ENCODE measurements at places on chromosomes 7 and 10.

DNA sequence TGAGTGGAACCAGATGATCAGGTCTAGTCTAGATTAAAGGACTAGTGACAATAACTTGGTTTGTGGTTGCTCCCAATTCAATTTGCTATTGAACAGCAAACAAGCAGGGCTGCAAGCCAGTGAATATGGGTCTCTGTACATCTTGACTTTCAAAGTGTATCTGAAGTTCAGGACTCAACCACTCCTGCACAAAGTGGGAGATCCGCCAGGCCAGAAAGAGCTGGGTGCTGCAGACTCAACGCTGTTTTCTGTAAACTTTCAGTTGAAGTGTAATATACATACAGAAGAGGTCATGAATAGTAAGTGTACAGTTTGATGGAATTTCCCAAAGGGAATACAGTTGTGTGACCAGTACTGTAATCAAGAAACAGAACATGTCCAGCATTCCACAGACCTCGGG, 416.6 kb downstream of the RPS24 start:
- DNase-seq = no peak

GRCh38 chr10:25125201-25125611, 49.6 kb upstream of the GPR158 start:
- DNase-seq = no peak

DNA sequence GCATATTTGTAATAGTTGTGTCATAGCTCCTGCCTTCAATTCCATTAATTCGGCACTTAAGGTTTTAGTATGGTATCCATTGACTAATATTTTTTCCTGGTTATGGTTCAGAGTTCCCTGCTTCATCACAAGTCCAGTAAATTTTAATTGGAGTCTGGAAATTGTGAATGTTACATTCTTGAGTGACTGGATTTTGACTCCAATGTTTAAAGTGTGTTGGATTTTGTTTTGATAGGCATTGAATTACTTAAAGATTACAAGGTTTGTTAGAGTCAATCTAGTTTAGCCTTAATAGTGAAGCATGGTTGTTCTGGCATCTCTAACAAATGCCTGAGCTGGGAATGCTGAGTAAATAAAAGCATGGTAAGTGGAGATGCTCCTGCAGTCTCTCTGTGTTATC, 326.6 kb upstream of the IGFBP3 start:
- no peak for DNase-seq

DNA sequence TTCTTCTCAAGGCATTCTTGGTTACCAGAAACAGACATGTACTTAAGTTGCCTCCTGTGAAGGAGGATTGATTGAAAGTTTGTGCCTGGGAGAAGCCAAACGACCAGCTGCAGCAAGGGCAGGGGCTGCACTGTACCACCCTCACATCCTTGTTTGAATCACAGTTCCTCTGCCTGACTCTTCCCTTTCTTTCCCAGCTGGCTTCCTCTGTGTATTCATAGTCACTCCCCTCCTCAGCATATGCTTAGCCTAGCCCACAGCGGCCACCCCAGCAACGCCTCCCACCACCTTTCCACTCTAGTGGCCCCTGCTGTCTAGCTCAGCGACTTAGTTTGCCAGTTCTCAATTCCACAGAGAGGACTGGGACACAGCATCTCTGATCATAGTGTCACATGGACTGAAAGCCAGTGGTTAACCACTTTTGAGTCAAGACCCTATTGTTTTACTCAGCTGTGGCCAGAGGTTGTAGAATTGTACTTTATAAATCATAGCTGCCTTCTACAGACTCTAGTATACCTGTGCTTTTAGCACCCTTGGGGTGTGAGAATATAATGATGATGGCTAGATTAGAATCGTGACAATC, 643.0 kb downstream of the SUGCT start:
- DNase-seq = no peak

GRCh38 chr10:132624061-132624846, 86.7 kb downstream of the INPP5A start:
- DNase-seq = no peak

DNA sequence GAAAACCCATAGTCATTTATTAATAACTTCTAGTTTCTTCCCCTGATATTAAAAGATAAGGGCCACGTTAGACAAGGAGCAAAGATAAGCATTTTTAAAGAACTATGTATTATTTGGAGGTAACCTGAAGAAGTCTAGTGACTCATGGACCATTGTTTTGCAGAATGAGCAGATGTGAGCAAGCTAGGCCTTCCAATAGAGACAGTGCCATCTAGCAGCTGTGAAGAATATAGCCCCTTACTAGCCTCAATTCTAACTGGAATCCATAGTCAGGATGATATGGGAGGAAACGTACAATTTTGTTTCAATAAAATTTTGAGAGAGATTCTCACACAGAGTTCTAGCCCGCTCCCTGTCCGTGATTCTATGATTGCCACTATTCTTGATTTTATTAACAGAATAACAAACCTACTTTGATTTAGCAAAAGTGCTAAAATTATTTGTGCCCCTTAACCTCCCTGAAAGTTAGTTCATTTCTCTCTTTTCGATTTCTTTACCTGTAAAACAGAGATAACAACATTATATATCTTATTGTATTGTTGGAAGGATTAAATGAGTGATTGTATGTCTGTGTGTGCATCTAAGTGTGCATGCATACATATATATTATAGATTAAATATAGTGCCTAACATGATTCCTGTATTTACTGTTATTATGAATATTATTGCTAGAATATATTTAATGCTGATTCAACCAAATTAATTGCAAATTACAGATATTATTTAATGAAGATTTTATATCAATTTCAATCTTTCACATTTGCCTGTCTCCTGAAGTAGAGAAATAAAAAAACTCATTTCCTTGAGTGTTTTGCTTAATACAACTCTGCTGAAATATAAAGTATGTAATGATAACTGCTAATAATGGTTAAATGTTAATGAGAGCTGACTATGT, 22.7 kb downstream of the FAM237B start:
- DNase-seq = no peak

DNA sequence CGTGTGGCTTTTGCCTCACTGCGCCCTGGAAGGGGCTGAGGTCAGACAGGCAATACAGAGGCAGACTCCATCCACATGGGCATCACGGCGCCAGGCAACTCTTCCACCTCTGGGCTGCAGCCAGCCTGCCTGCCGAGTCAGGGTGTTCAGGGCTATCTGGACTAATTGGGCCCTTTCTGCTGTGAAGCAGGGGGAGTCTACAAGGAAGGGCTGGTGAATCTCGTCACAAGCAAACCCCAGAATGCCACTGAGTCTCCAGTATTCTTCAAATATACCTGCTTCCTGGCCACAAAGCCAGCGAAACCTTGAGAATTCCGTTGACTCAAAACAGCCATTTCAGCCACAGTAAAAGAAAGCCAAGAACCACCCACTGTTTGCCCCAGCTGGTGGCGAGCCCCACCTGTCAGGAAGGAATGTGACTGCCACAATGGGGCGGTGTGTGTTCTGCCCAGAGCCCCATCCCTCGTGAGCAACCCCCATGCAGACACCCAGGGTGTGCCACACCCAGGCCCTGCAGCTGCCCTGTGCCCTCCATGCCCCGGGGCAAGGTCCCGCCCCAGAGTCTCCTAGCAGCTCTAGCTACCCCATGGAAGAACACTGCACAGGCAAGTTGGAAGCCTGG, 117.3 kb downstream of the FAM53B start:
- DNase-seq = peak; percentile 62

DNA sequence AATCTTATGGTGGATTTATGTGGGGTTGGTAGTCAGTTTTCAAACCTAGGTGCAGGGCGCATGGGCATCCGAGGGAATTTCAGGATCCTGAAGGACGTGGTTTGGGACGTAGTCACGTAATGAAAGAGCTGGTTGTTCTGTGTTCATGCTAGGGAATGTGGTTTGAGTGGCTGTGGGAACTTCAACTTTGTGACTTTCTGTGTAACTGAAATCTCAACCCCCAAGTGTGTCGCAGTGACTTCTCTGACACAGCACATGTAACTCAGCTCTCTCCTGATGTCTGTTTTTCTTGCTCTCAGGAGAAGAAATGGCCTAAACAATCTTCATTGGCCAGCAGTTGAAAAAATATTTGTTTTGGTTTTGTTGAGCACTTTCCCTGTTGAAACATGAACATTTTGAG, 199.0 kb downstream of the PTEN start:
- no peak for DNase-seq

DNA sequence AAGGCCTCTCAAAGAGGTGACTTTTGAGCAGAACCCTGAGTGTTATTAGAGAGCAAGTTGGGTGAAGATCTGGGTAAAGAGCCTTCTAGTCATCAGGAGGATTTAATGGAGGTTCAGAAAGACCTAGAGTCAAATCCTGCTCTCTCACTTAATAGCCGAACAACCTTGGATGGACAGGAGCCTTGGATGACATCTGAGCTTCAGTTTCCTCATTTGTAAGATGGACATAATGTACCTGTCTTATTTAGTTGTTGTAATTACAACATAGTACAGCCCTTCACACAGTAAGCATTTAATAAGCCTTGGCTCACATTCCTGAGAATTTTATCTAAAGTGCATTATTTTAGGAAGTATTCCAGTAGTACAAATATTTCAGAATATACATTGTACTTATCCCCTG, 57.0 kb downstream of the C1GALT1 start:
- no peak for DNase-seq

- no peak for DNase-seq
Measured at GRCh38 chr10:112286837-112287818, 3.9 kb downstream of the TECTB start.

Data from CD4-positive, alpha-beta T cell treated with Interferon gamma for 1 hour (primary cell).